ENCODE measurements at places on chromosomes 12 and 14. TPM values are rescaled to one million over a fixed set of nuclear protein-coding genes. Genes with fewer than 3 reads are reported as not detected.

Gene TMEM132C
- total RNA-seq, result not detected

DNA sequence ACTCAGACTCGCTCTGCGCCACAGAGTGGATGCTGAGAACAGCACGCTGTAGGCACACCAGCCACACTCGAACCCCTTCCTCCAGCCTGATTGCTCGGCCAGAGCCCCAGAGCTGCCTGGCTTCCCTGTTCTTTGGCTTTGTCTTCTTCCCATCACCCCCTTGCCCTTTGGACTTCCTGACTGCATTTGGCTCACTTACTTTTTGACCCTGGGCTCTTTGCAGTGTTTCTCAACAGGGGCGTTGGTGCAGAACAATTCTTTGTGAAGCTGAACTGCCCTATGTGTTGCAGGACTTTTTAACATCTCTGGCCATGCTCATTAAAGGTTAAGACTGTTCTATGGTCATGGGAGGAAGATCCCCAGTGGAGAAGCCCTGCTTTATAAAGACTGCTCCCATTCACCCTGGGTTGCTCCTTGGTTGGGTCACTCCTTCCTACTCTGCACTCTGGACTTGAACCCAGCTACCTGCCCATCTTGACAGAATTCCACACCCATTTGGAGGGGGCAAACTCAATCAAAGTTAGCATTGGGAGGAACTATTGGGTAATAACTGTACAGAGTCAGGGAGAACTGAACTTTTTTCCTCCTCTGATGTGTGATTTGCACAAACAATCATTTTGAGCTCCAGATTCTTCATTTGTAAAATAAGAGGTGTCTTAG lies 127.7 kb upstream of the PLEKHG7 start:
- no peaks in the 10 kb centered on the region for H3K4me1 ChIP-seq
- no peak for DNase-seq
- H3K36me3 ChIP-seq, result no peaks in the 10 kb centered on the region
- no peak overlapping the region for H3K27ac ChIP-seq
- H3K4me3 ChIP-seq, result no peak overlapping the region

Gene SLCO1C1
- 0.26 TPM for total RNA-seq

Gene SMIM41
- total RNA-seq, result not detected

DNA sequence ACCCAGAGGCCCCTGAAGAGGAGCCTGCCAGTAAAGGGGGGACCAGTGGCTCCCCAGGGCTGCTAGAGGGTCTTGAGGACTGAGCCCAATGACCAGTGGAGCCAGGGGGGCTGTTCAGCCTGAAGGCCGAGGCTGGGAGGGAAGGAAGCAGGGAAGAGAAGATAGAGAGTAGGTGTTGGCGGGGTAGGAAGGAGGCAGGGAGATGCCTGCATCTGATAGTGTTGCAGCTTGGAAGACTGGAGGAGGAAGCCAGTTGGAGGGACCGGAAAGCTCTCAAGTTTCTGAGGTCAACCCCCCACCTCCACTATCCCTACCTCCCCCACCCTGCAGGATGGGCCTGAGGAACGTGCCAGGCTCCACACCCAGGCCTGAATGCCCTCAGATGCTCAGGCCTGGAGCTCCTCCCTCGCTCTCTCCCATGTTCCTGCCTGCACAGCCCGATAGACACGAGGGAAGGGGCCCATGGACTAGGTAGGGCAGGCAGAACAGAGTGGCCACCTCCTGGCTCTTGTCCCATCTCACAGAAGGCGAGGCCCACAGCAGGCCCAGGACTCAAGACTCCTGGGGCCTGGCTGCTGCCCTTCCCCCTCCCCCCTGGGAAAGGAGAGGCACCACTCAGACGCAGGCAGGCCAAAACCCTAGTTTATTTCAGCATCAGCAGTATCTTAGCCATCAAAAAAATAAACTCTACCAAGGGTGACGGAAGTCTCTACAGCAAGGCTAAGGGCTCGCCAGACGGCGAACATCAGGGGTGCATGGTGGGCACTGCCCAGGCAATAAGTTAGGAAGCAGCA lies 3.4 kb downstream of the CKB start:
- peaks cover 9% of the 10 kb centered on the region for H3K4me1 ChIP-seq
- peaks cover 5% of the 10 kb centered on the region for H3K36me3 ChIP-seq
- H3K4me3 ChIP-seq, result peak overlapping the region; percentile 42
- peaks cover 18% of the 10 kb centered on the region for H3K27me3 ChIP-seq
- H3K27ac ChIP-seq, result peak overlapping the region; percentile 18

Gene C3AR1
- 0.49 TPM for total RNA-seq

DNA sequence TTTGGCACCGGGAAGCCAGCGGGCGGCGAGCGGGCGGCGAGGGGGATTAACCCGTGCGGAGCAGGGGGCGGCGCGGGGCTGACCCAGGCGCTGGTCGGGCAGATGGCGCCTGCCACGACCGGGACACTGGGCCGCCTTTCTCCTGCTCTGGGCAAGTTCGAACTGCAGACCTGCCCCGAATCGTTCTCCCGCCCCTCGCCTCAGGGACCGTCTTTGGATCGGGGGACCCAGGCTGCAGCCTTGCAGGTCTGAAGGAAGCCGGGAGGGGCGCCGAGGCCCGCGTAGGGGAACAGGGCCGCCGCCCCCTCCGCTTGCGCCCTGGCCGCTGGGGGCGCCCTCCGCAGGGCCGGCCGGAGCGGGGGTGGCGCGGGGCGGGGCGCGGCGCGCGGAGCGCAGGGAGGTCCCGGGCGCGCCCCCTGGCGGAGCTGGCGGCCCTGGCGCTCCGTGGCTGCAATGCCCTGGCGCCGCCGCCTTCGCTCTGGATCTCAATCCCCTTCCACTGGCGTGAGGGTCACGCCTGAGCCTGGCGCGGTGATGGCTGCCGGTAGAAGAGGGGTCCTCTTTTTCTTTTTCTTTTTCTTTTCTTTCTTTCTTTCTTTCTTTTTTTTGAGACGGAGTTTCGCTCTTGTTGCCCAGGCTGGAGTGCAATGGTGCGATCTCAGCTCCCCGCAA lies 449 bp upstream of the LTBP2 start:
- H3K4me3 ChIP-seq, result peak overlapping the region; percentile 80
- peaks cover 11% of the 10 kb centered on the region for H3K36me3 ChIP-seq
- no peak overlapping the region for H3K27ac ChIP-seq
- peaks cover 10% of the 10 kb centered on the region for H3K4me1 ChIP-seq
- H3K27me3 ChIP-seq, result peaks cover 34% of the 10 kb centered on the region

Gene SLC10A1
- not detected for total RNA-seq

DNA sequence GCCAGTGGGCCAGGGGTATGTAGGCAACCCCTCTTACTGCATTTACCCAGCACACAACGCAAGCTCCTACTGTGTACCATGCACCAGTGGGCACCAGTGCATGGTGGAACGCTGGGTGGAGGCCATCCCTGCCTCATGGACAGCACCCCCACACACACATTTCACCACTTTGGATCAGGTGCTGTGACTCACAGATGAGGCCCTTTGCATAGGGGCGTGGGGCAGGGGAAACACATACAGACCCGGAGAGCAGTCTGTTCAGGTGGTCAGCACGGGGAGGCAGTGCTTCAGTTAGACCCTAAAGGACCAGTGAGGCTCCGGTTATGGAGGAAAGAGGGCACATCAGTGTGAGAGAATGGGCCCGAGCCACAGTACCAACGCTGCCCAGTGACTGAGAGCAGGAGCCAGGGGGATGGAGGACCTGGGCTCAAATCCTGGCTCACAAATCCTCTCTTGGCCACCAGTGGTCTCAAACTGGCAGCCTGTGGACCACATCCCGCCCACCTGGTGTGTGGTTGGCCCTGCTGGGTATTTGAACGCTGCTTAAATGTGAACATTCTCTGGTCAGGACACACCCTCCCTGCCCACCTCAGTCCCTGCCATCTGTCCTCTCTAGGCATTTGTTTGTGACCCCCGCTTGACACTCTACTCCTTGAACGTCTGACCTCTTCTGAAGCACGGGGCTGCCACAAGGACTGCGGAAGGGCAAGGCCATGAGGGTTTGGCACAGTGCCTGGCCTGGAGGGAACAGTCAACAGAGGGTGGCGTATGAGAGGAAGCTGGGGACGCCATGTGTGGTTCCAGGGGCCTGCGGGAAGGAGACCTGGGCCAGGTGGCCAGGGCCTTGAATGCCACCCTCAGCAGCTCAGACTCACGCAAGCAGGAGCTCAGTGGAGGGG lies 46.7 kb downstream of the FAM222A start:
- peaks cover 8% of the 10 kb centered on the region for H3K4me1 ChIP-seq
- no peak overlapping the region for H3K27ac ChIP-seq
- H3K36me3 ChIP-seq, result peaks cover 33% of the 10 kb centered on the region

DNA sequence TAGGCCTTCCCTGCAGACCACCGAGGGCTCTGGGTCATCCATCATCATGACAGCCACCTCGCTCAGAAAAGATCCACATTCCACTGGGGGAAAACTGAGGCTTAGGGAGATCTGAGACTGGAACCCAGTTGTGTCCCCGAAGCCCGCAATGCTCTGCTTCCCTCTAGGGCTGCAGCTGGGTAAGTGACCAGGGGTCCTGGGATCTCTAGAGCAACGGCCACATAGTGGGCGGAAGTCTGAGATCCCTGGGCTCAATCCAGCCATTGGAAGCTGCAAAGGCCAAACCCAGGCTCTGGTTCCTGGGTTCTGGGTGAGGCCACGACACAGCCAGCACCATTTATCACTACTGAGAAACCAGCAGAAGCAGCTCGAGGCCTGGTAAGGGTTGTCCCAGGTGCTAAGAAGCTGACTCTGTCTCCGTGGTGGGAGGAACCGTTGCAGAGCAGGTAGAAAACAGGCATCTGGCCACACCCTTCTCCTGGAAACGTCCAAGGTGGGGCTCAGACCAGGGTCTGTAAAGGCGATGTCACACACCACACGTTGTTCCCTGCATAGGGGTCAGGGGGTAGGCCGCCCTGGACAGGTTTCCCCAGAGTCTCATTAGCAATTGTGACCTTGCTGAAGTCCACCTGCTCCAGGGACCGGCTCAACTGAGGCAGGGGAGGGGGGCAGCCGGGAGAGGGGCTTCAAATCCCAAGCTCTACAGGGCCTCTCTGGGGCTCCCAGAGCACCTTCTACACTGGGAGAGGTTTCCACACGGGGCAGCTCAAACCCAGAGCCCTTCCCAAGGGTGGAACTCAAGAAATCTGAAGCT lies 38.6 kb downstream of the BCL11B start:
- no peaks in the 10 kb centered on the region for H3K36me3 ChIP-seq
- H3K27ac ChIP-seq, result no peak overlapping the region
- peaks cover 9% of the 10 kb centered on the region for H3K4me1 ChIP-seq
- DNase-seq, result no peak

- H3K27ac ChIP-seq, result no peak overlapping the region
- no peak overlapping the region for H3K4me3 ChIP-seq
- DNase-seq, result no peak
- no peaks in the 10 kb centered on the region for H3K27me3 ChIP-seq
- H3K36me3 ChIP-seq, result no peaks in the 10 kb centered on the region
These were observed 38.8 kb upstream of the WSCD2 start for GRCh38 chr12:108090107-108090899.

DNA sequence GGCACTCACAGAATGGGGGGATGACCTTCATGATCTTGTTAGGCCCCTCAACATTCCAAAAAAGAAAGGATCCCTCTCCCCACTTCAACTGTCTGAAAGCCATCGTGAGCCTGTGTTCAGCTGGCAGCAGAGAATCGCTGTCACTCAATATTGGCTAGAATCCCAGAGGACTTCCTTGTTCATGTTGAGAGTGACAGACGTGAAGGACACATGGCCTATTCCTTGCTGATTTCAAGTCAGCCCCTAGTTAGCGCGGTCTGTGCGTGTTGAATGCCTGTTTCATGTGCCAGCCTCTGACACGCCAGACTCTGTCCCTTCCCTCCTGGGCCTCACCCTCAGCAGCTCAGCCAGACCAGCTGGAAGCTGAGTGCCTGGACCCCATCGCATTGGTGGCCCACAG lies 43.1 kb downstream of the DNAH10 start:
- no peak for DNase-seq
- H3K27ac ChIP-seq, result no peak overlapping the region
- no peak overlapping the region for H3K4me3 ChIP-seq
- peaks cover 10% of the 10 kb centered on the region for H3K27me3 ChIP-seq
- H3K4me1 ChIP-seq, result peaks cover 3% of the 10 kb centered on the region

DNA sequence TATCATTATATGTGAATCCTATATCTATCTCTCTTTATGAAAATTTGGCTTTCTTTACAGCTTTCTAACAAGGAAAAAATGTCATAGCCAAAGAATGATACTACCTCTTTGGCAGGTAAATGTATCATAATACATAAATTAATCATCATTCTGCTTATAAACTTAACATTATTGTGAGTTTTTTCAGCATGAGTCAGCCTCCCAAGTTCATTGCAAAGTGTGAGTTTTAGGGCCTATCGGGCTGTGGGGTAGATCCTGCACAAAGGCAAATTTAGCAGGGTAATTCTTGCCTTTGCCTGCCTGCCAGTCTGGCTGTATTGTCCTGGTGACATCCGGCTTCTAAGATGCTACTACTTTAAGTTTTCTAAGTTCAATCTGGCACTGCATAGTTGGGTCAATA lies 412.6 kb downstream of the MDGA2 start:
- H3K27me3 ChIP-seq, result no peaks in the 10 kb centered on the region
- DNase-seq, result no peak
- H3K36me3 ChIP-seq, result no peaks in the 10 kb centered on the region
- peaks cover 9% of the 10 kb centered on the region for H3K4me1 ChIP-seq

Gene THTPA
- total RNA-seq, result 6.9 TPM

- H3K27ac ChIP-seq, result no peak overlapping the region
- H3K4me1 ChIP-seq, result no peaks in the 10 kb centered on the region
- no peaks in the 10 kb centered on the region for H3K36me3 ChIP-seq
These were observed 260.5 kb downstream of the NEDD1 start for GRCh38 chr12:97167598-97167997.
